ENCODE measurements at places on chromosomes 11 and 22. TPM values are rescaled to one million over a fixed set of nuclear protein-coding genes. Genes with fewer than 3 reads are reported as not detected.

DNA sequence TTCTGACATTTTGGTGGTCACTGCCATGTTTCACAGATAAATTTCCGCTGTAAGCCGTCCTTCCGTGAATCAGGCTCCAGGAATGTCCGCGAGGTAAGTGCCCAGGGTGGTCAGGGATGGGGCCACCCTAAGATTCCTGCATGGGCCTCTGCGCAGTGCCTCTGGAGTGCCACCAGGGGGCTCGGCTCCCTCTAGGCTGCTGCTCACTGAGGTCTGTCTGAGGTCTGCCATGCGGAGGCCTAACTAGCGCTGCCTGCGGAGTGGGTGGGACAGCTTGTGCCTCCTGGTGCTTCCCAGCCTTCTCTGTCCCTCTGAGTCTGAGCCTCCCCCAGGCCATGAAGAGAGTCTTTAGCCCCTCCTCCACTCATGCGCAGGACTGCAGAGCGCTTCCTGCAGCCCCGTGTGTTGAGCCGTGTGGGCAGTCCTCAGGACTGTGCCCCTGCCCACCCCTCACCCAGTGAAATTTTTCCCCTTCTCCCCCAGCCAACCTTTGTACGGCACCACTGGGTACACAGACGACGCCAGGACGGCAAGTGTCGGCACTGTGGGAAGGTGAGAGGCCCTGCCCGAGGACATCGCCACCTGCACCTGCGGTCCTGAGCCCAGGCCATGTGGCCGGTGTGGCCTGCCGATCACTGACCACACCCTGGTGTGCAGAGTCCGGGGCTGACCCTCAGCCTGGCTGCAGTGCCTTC is 11.9 kb upstream of the MDK start:
- DNase-seq = peak; percentile 70
- peaks cover 55% of the 10 kb centered on the region for H3K36me3 ChIP-seq
- H3K4me3 ChIP-seq = no peak overlapping the region
- no peaks in the 10 kb centered on the region for H3K27me3 ChIP-seq

Gene CARD18
- not detected for total RNA-seq

Gene BAIAP2L2
- 0.94 TPM for total RNA-seq

Gene GAL
- total RNA-seq = not detected

GRCh38 chr22:44625981-44626687 is 75.9 kb upstream of the PRR5 start:
- no peak overlapping the region for H3K4me3 ChIP-seq
- DNase-seq = peak; percentile 73
- no peaks in the 10 kb centered on the region for H3K27me3 ChIP-seq
- H3K27ac ChIP-seq = no peak overlapping the region
- H3K36me3 ChIP-seq = no peaks in the 10 kb centered on the region
- H3K4me1 ChIP-seq = no peaks in the 10 kb centered on the region

- H3K36me3 ChIP-seq = no peaks in the 10 kb centered on the region
- no peak for DNase-seq
- H3K4me1 ChIP-seq = no peaks in the 10 kb centered on the region
These were observed 67.6 kb upstream of the TEAD1 start for GRCh38 chr11:12606597-12606996.

- no peak overlapping the region for H3K27ac ChIP-seq
- H3K4me3 ChIP-seq = no peak overlapping the region
- H3K36me3 ChIP-seq = no peaks in the 10 kb centered on the region
- DNase-seq = no peak
- H3K27me3 ChIP-seq = no peaks in the 10 kb centered on the region
These were observed 5.9 kb downstream of the TMPRSS13 start for GRCh38 chr11:117923275-117923674.

DNA sequence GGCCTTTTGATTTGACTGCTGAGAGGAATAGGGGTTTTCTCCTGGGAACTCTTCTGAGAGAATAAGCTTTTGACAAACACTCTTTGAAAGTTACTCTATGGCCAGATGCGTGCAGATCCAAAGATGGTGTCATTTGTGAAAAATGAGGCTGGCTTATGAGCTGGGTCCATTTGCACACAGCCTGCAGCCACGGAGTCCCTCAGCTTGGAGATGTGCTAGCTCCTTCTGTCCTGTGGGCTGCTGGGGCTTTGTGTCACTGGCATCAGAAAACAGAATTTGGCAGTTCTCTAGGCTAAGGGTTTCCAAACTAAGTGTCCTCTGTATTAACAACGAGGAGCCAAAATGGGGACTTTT is 702.4 kb downstream of the NTM start:
- H3K27me3 ChIP-seq = no peaks in the 10 kb centered on the region
- H3K36me3 ChIP-seq = no peaks in the 10 kb centered on the region
- no peak for DNase-seq
- no peaks in the 10 kb centered on the region for H3K4me1 ChIP-seq
- H3K4me3 ChIP-seq = no peak overlapping the region
- no peak overlapping the region for H3K27ac ChIP-seq

DNA sequence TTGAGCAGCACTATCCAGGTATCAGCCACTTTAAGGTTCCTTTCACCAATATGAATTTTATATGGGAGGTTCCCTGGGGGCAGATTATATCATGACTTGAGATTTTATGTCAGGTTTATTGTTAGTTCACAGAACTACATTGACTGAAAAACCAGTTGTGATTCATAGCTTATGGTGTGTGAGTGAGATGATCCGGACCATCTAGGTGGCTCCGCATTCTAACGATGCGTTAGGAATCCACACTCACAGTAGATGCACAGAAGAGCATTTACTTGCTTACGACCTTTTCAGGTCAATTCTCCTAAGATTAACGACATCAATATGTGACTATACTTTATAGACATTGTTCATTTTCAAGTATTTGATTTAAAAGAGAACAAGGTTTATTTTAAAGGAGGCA is 984.3 kb upstream of the CCDC90B start:
- DNase-seq = no peak
- H3K4me1 ChIP-seq = no peaks in the 10 kb centered on the region
- H3K36me3 ChIP-seq = no peaks in the 10 kb centered on the region

- peaks cover 24% of the 10 kb centered on the region for H3K4me1 ChIP-seq
- H3K27ac ChIP-seq = peak overlapping the region; percentile 86
- no peak for DNase-seq
- H3K4me3 ChIP-seq = no peak overlapping the region
- H3K27me3 ChIP-seq = no peaks in the 10 kb centered on the region
- H3K36me3 ChIP-seq = no peaks in the 10 kb centered on the region
These were observed 30.4 kb downstream of the NEAT1 start for GRCh38 chr11:65452806-65453490.

GRCh38 chr11:97746818-97747217 is 1273.9 kb upstream of the CNTN5 start:
- no peak overlapping the region for H3K4me3 ChIP-seq
- H3K4me1 ChIP-seq = no peaks in the 10 kb centered on the region
- DNase-seq = no peak
- H3K27ac ChIP-seq = no peak overlapping the region

- DNase-seq = no peak
- no peaks in the 10 kb centered on the region for H3K27me3 ChIP-seq
- H3K4me1 ChIP-seq = no peaks in the 10 kb centered on the region
- H3K27ac ChIP-seq = no peak overlapping the region
- no peaks in the 10 kb centered on the region for H3K36me3 ChIP-seq
These were observed 164.7 kb downstream of the DSCAML1 start for GRCh38 chr11:117632306-117632705.

DNA sequence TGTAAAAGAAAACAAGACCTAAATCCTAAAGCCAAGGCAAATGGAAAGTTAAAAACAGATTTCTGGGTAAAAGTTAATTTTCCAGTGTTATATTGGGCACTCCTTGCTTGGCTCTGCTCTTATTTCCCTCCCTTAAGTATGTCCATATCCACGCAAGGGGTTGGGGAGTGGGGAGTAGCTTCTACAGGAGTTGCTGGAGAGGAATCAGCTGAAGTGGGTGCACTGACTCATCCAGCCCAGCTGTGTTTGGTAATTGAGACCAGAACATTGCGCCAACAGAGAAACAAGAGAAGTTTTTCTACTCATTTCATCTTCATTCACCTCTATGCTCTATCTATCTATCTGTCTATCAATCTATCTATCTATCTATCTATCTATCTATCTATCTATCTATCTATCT is 298.4 kb upstream of the PDGFD start:
- H3K27me3 ChIP-seq = no peaks in the 10 kb centered on the region
- no peak for DNase-seq
- H3K27ac ChIP-seq = no peak overlapping the region
- no peak overlapping the region for H3K4me3 ChIP-seq
- no peaks in the 10 kb centered on the region for H3K4me1 ChIP-seq

DNA sequence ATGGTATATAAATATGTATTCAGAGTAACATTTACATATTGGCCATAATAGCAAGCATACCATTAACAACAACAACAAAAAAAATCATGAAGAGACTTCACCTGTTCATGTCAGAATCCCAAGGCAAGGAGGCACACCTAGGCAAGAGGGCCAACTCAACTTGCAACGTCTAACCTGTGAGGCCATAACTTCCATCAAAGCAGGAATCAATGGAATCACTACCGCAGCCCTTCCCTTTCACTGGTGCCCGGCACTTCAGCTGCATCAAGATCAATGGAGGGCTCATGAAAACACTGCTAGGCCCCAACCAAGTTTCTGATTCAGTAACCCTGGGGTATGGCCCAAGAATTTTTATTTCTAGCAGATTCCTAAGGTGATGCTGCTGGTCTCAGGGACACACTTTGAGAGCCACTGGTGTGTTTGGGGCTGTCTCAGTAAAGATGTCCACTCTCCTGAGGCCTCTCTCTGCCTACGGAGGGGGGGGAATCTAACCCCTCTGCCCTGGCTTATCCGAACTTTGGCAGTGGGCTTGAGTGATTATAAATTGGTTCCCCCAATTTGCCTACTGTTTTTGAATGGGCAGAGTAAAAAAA is 8.0 kb downstream of the ZFTA start:
- H3K36me3 ChIP-seq = peaks cover 56% of the 10 kb centered on the region
- H3K4me3 ChIP-seq = no peak overlapping the region
- H3K4me1 ChIP-seq = peaks cover 3% of the 10 kb centered on the region
- H3K27ac ChIP-seq = no peak overlapping the region
- H3K27me3 ChIP-seq = no peaks in the 10 kb centered on the region

DNA sequence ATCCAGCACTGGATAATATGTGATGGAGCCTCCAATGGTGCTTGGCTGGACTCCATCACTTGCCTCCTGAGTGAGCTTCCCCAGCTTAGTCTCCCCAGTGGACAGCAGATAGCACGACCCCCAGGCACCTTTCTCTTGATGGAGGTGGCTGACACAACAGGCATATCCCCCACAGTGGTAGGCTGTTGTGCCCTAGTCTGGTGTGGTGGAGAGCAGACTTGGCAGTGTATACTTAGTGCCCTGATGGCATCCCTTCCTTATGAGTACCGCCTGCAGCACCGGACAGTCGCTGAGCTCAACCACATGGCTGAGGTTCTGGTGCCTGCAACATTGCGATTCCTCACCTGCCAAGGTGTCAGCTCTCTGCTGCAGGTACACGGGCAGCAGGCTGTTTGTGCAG is 50.1 kb downstream of the DNHD1 start:
- no peaks in the 10 kb centered on the region for H3K4me1 ChIP-seq
- no peak overlapping the region for H3K4me3 ChIP-seq
- no peak for DNase-seq
- peaks cover 24% of the 10 kb centered on the region for H3K36me3 ChIP-seq
- no peaks in the 10 kb centered on the region for H3K27me3 ChIP-seq

DNA sequence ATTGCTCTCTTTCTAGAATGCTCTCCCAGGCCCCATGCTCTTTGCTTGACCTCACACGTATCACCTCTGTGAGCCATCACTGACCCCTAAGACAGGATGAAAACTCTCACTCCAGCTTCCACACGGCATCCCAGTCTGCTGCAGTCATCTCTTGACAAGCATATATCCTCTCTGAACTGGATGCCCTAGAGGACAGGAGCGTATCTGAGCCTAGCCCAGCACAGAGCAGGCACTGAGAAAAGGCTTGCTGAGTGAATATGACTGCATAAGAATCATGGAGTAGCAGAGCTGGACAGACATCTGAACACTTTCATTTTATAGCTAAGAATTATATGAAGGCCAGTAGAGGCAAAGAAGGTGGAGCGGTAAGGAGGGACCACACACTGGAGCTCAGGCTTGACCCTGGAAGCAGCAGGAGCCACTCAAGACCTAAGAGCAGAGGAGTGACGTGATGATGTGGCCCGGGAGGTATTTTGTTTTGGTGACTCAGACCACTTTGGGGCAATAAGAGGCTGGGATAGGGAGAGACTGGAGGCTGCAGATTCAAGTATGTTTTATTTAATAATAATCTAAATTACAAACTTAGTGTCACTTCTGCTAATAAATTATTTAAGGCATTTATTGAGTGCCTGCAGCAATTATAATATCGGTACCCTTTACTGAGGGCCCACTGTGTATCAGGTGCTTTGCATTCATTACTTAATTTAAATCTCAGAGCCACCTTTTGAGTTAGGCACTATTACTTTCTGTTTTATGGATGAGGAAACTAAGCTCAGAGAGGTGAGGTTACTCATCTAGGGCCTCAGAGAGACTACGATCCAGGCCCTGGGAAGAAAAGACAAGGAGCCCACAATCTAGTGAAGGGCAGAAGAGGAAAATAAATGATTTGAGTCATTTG is 42.6 kb downstream of the MAP6 start:
- H3K4me3 ChIP-seq = no peak overlapping the region
- H3K27me3 ChIP-seq = no peaks in the 10 kb centered on the region
- H3K36me3 ChIP-seq = no peaks in the 10 kb centered on the region
- peak overlapping the region; percentile 26 for H3K27ac ChIP-seq

DNA sequence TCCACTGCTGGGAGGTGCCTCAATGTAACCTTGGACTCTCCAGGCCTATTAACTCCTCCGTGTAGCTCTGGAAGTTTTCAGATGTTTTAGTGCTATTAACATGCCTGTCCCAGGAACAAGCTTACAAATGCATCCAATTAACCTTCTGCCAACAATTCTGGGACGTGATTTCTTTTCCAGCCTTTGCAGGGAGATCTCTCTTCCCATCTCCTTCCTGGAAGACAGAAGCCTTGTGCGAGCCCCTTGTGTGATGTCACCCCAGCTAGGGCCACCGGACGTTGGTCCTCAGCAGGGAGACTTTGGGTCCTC is 47.7 kb upstream of the SYT7 start:
- H3K4me3 ChIP-seq = no peak overlapping the region
- H3K27ac ChIP-seq = no peak overlapping the region
- H3K36me3 ChIP-seq = no peaks in the 10 kb centered on the region

- peaks cover 15% of the 10 kb centered on the region for H3K4me1 ChIP-seq
- peaks cover 5% of the 10 kb centered on the region for H3K36me3 ChIP-seq
- no peak for DNase-seq
- H3K4me3 ChIP-seq = no peak overlapping the region
- no peak overlapping the region for H3K27ac ChIP-seq
These were observed 74.3 kb downstream of the MICAL2 start for GRCh38 chr11:12184699-12185098.

Gene PRAME
- not detected for total RNA-seq

DNA sequence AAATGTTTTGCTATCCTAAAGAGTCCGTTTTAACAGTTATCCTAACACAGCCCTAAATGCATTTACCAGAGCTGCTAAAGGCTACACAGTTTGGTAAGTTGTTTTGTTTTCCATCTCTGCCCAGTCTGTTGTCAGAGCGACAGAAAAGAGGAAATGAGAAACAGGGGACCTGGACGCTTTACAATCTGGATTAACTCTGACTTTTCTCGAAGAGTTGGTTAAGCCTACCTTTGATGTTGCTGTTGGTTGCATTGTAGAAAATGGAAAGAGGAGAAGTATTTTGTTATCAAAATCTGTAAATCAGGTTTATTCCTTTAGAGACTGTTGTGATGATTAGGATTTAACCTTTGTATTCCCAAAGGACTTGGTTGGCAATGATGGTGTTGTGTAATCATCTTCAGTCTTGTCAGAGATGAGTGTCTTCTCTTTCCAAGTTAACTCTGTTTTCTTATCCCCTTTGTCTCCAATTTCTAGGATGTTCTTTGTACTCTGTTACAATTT is 481 bp downstream of the ANGPTL5 start:
- H3K27ac ChIP-seq = peak overlapping the region; percentile 82
- no peak overlapping the region for H3K4me3 ChIP-seq
- no peaks in the 10 kb centered on the region for H3K27me3 ChIP-seq
- peaks cover 13% of the 10 kb centered on the region for H3K4me1 ChIP-seq

All from upper lobe of left lung (tissue), 6 donors.